Heart right ventricle (tissue), 16 donors: ENCODE measurements at places on chromosomes 1 and 21.
A peak's percentile ranks its signal among the peaks of the same experiment; 100 is the strongest.

- no peak for DNase-seq
Observed at GRCh38 chr1:31036749-31037500, 28.6 kb downstream of the PUM1 start.

- no peak for DNase-seq
Observed at GRCh38 chr21:34730194-34730593, 61.4 kb downstream of the CLIC6 start.

- no peak for DNase-seq
Observed at GRCh38 chr1:29256979-29257804, 20.9 kb downstream of the PTPRU start.

DNA sequence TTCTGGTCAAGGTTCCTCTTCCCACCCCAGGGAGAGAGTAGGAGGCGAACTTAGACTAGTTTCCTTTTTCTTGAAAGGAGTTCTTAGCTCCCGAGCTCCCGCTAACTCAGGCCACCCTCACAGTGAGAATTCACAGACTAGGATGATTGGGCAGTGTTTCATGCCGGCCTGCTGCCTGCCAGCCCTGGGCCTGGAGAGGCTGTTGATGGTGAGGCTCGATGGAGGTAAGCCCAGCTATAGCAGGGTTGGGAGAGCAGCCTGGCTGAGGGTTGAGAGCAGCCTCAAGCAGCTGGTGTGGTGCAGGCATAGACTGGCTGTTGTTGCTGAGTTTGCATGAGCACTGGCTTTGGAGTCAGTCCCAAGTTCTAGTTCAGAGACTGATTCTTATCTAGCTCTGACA, 274.4 kb downstream of the MATN1 start:
- no peak for DNase-seq

- DNase-seq, result no peak
Observed at GRCh38 chr1:214557952-214558735, 6.7 kb upstream of the PTPN14 start.

- DNase-seq, result no peak
Observed at GRCh38 chr1:59718064-59718988, 96.4 kb upstream of the HOOK1 start.

GRCh38 chr1:95006681-95007080, 66.1 kb downstream of the ALG14 start:
- DNase-seq, result no peak

- no peak for DNase-seq
Observed at GRCh38 chr1:10519016-10519417, 44.3 kb downstream of the PEX14 start.

- no peak for DNase-seq
Observed at GRCh38 chr1:191564275-191564674, 594.0 kb upstream of the RGS18 start.

DNA sequence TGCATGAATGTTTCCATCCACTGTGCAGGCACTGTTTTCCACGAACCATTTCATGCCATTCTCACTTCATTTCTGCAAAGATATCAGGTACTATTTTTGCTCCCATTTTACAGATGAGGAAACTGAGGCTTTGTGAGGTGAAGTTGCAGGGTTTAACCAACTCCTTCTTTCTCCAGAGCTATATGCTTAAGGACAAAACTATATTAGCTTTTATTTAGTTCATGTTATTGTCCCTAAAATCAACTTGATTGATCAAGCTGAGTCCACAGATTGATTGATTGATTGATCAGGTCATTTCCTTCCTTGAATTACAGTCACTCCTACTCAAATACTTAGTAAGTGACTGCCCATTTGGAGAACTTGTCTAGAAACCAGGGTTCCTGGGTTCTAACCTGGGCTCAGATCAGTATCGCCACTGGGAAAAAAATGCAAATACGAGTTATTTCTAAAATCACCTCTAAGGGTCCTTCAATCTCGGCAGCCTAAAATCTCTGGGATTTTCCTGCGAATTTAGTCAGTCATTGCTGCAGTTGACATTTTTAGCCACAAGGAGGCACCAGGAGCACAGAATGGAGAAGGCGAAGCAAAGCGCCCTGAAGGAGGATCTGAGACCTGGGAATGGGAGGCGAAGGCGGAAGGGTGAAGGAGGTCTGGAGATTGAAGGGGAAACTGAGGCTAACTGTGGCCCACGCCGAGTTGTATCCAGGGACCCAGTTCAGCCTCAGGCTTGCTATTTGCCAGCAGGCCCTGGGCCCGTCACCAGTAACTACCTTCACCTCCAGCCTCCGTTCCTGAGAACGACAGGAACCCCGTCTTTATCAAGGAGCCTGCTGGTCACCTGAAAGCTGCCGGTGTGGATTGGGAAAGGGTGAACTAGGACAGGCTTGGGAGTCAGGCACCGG, 14.3 kb upstream of the MUL1 start:
- peak; percentile 82 for DNase-seq

DNA sequence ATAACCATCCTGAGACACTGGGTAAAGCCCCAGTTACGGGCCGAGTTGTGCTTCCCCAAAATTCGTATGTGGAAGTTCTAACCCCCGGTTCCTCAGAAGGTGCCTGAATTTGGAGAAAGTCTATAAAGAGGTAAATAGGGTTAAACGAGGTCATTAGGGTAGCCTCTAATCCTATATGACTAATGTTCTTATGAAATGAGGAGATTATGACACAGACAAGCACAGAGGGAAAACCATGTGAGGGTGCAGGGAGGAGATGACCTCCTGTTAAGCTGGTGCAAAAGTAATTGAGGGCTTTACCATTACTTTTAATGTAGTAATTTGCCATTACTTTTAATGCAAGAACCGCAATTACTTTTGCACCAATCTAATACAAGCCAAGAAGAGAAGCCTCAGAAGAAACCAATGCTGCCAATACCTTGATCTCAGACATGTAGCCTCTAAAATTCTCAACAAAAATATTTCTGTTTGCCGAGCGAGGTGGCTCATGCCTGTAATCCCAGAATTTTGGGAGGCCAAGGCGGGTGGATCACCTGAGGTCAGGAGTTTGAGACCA, 260.8 kb downstream of the GPATCH2 start:
- DNase-seq, result no peak
